Epithelial cell of proximal tubule (primary cell): ENCODE measurements at places on chromosomes 11 and 22. TPM values are rescaled to one million over a fixed set of nuclear protein-coding genes. Genes with fewer than 3 reads are reported as not detected.

DNA sequence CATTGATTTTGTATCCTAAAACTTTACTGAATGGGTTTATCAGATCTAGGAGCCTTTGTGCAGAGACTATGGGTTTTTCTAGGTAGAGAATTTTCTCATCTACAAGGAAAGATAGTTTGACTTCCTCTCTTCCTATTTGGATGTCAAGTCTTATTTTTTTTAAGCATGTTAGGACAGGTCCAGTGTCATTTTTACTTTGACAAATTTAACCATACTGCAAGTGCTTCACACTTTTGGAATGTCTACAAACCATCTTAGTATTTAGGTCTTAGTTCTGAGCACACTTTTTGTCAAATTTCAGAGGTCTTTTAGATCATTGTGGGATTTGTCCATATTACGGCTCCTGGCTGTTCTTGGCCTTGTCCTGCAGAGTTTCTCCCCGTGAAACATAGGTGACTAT is 715.2 kb upstream of the RAG2 start:
- no peak for DNase-seq

DNA sequence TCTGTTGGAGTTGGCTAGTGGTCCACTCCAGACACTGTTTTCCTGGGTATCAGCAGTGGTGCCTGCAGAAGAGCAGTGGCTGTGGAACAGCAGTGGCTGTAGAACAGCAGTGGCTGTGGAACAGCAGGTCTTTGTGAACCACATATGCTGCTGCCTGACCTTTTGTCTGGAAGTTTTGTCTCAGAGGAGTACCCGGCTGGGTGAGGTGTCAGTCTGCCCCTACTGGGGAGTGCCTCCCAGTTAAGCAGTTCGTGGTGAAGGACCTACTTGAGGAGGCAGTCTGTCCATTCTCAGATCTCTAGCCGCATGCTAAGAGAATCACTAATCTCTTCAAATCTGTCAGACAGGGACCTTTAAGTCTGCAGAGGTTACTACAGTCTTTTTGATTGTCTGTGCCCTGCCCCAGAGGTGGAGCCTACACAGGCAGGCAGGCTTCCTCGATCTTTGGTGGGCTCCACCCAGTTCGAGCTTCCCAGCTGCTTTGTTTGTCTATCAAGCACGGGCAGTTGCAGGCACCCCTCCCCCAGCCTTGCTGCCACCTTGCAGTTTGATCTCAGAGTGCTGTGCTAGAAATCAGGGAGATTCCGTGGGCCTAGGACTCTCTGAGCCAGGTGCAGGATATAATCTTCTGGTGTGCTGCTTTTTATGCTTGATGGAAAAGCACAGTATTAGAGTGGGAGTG is 89.1 kb upstream of the TRIM48 start:
- no peak for DNase-seq

DNA sequence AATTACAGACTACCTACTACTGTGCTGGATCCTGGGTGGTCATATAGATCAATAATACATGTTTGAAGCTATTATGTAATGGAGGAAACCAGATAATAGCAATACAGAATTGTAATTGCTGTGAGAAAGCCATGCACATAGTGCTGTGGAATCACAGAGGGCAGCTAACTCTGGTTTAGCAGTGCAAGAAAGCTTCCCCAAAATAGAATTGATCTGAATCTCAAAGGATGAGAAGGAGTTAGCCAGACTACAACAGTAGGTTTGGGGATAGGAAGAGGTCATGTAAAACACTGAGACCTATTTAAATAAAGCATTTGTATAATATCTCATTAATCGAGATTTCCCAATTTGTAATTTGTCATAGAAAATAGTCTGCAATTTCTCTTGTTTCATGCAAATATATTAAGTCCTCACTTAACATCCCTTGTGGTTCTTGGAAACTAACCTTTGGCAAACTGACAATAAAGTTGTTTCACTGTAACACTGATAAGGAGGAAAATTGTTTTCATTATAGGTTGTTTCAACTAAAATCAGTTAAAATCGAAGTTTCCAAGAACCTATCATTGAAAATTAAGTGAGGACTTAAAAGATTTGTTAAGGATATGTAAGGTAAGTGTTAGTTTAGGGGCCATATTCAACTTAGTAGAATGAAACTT is 7.6 kb downstream of the C11orf58 start:
- DNase-seq = no peak

- DNase-seq = no peak
Observed at GRCh38 chr11:67303132-67303834, at the start of gene SSH3. SSH3 (plus strand) TSS chr11:67303530; CDS start chr11:67303626, 96 bp downstream.

The BIRC3 gene
- 17.3 and 17.8 TPM in 2 replicates for total RNA-seq

The OR51B2 gene
- not detected in 2 replicates for total RNA-seq

The DERL3 gene
- 0.12 and 2.3 TPM in 2 replicates for total RNA-seq
